ENCODE measurements at places on chromosomes 5 and 9.
A peak's percentile ranks its signal among the peaks of the same experiment; 100 is the strongest.

DNA sequence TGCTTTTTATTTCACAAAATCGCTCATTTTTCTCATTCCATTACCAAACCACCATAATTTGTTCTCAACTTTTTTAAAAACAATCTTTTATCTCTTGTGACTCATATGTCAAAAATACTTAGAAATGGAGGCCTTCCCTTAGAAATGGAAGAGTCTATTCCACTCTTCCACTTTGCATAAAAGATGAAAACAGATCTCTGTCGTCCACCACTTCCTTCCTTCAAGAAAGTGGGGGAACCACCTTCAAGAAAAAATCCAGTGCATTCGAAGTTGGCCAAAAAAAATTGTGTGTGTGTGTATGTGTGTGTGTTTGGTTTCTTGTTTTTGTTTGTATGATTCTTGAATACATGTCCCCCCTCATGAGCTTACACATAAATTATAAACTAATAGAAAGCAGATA, 628.8 kb upstream of the DMAC1 start:
- no peak for DNase-seq

DNA sequence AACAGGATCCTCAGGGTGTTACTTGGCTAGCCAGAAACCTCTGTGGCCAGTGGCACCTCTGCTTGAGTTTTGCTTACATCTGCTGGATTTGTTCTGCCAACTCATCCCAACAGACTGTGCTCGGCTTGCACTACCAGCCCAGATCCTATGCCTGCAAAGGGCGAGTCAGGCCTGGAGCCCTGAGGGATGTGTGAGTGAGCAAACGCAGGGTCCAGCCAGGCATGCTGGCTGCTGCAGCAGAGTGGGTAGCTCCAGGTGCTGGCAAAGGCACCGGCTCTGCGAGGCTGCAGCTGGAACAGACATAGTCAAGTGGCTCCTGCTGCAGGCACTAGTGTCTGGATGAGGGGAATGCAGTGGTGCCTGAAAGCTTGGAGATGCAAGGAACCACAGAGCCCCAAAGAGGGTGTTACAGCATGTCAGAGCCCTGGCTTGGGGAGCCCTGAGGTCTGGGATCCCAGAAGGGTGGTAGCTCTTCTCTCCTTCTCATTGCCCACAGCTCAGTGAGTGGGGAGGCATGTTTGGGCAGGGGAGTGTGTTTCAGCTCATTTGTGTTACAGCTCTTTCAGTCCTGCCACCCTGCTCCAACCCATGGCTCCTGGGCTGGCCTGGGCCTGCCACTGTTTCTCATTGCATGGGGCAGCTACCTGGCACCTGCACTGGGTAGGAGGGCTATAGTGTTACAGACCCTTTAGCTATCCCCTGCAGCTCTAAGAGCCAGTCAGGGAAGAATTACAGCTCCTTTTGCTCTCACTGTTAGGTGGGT, 332.6 kb downstream of the TAF11L14 start:
- no peak for DNase-seq

- no peak for DNase-seq
Measured at GRCh38 chr5:159536646-159537045, 206.4 kb upstream of the IL12B start.

DNA sequence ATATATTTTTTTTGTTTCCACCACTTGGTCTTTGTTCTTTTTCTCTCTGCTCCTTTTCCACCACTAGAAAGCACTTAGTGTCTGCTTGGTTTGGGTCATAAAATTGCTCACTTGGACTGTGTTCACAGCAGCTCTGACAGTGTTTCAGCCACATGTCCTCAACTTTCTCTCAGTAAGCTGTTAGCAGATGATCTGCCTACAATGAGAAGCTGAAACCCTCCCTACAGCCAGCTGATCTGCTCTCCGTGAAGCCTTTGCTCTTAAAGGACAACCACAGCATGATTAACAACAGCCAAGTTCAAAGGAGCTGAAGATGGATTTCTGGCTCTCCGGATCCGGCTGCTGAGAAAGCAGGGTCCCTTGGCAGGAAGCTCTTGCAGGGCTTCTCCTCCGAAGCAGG, 31.6 kb downstream of the PRLR start:
- DNase-seq, result no peak

DNA sequence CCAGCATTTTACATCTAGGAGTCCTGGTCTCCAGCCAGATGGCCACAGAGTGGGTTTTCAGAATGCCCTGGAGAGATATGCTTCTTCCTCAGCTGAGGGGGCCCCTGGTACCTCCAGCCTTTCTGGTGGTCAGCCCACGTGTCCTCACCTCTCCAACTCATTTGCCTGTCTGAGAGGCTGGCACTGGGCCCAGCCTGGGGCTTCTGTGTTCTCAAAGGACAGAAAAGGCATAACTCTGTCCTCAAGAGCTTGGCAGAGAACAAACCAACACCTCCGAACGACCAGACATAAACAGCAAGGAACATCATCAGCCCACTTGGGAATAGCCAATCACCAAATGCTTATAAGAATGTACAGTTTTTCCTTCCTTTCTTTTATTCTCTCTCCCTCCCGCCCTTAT, 17.1 kb downstream of the ENG start:
- DNase-seq, result no peak

- DNase-seq, result no peak
Measured at GRCh38 chr5:132180134-132180745, 47.4 kb downstream of the P4HA2 start.

- no peak for DNase-seq
Measured at GRCh38 chr5:65078331-65078730, 309.6 kb downstream of the CWC27 start.

GRCh38 chr5:37490931-37491330, 111.8 kb downstream of the WDR70 start:
- no peak for DNase-seq

DNA sequence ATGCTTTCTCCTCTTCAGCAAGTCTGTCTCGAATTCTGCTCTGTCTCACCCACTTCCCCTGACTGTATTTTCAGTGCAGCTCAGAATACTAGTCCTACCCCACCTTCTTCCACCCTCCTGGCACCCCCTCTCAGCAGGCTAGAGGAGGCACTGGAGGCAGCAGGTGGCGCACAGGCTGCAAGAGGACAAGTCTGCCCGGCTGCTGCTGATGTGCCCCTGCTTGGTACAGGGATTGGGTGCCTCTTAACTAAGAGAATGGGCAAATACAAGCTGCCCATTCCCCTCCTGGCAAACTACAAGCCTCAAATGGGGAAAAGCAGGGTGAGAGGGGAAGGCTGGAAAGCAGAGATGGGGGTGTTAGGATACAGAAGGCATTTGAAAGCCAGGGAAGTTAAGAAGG, 5.1 kb downstream of the TLN1 start:
- DNase-seq, result peak; percentile 26

GRCh38 chr9:13570068-13570974, 290.8 kb upstream of the MPDZ start:
- DNase-seq, result no peak

Measured in anterior cingulate cortex (tissue), 58 donors.